Right lobe of liver (tissue), 6 donors: ENCODE measurements at places on chromosomes 6 and 20.

GRCh38 chr6:111737065-111737521 is 131.4 kb upstream of the TRAF3IP2 start:
- DNase-seq = no peak

GRCh38 chr20:36175016-36175415 is 20.5 kb downstream of the EPB41L1 start:
- DNase-seq = no peak

GRCh38 chr20:25071734-25072133 is 10.2 kb downstream of the VSX1 start:
- no peak for DNase-seq

DNA sequence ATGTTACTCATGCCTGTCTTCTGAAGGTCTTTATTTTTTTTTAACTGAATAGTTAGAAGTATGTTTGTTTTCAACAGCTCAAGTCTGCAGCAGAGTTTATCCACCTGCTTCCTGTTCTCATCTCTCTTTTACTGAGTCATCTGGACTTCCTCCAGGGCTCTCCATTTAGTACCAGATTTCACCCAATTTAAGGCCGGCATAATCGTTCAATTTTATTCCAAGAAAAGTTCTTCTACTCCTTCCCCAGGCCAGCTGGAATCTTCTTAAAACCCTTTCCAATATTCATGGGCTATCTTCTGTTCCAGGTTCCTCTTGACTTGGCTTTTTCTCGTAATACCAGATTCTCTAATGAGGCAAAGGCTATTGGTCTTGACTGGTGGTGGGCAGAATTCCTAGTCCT is 79.0 kb upstream of the LAMA2 start:
- DNase-seq = no peak

DNA sequence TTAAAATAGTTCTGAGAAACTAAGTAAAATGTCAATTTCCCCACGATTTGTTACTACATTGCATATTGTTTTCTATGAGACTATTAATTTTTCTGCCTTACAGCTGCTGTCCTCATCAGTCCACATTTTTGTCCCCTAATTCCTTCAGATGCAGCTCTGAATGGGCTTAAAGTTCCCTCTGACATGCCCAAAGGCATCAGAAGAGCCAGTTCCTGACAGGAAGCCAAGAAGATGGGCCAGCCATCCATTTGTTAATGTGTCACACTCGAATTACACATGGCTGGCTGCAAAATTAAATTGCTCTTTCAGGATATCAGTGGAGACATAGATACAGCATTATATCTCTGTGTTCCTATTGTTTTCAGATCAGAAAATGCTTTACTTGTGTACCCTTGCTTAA is 1223.0 kb downstream of the EPHA7 start:
- DNase-seq = no peak
